Breast epithelium (tissue), 4 donors: ENCODE measurements at places on chromosomes 1 and 21. TPM values are rescaled to one million over a fixed set of nuclear protein-coding genes. Genes with fewer than 3 reads are reported as not detected.

Gene HTR1D
- not detected for total RNA-seq

Gene IBA57
- total RNA-seq, result 3.9 TPM

Gene KCNH1
- not detected for total RNA-seq

Gene ZNF683
- 0.59 TPM for total RNA-seq

Gene ARHGEF16
- total RNA-seq, result 15.1 TPM

Gene TFF3
- total RNA-seq, result 108 TPM

Gene ZNF648
- total RNA-seq, result 3.2 TPM

Gene C1orf35
- total RNA-seq, result 11.5 TPM

Gene TMEM125
- 30.1 TPM for total RNA-seq

- no peak overlapping the region for H3K27ac ChIP-seq
- no peak overlapping the region for H3K4me3 ChIP-seq
- no peak for DNase-seq
- no peaks in the 10 kb centered on the region for H3K4me1 ChIP-seq
- no peaks in the 10 kb centered on the region for H3K27me3 ChIP-seq
Observed at GRCh38 chr1:177355575-177355974, 184.8 kb downstream of the BRINP2 start.

DNA sequence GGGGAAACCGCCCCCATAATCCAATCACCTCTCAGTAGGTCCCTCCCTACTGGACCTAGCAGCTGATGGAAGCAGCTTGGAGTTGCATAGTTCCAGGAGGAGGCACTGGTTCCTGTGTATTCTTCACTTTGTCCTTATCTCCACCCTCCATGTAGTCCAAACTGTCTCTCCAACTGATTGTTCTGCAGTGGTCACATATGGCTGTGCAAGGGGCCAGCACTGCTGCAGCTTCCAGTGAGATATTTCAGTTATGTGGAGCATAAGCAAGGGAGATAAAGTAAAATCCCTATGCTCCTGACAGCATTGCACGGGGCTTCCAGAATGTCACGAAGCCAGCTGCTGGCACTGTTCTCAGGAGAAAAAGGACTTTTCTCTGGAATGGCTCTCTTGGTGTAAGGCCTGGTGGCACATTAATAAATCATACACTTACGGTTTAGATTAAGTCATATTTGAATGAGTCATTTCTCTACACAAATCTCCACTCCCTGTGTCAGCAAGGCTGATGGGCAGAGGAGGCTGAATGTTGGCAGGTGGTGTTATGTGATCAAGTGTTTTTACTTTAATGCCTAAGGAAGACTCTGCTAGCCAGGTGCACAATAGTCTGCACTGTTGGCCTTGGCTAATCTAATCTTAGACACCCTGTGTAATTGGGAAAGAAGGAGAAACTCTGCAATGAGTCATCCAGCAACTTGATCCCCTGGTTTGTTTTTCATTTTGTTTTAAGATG is 93.4 kb downstream of the KCNK1 start:
- H3K4me1 ChIP-seq, result no peaks in the 10 kb centered on the region
- no peak for DNase-seq
- no peaks in the 10 kb centered on the region for H3K27me3 ChIP-seq
- H3K4me3 ChIP-seq, result no peak overlapping the region
- peak overlapping the region; percentile 28 for H3K27ac ChIP-seq
- H3K36me3 ChIP-seq, result no peaks in the 10 kb centered on the region

DNA sequence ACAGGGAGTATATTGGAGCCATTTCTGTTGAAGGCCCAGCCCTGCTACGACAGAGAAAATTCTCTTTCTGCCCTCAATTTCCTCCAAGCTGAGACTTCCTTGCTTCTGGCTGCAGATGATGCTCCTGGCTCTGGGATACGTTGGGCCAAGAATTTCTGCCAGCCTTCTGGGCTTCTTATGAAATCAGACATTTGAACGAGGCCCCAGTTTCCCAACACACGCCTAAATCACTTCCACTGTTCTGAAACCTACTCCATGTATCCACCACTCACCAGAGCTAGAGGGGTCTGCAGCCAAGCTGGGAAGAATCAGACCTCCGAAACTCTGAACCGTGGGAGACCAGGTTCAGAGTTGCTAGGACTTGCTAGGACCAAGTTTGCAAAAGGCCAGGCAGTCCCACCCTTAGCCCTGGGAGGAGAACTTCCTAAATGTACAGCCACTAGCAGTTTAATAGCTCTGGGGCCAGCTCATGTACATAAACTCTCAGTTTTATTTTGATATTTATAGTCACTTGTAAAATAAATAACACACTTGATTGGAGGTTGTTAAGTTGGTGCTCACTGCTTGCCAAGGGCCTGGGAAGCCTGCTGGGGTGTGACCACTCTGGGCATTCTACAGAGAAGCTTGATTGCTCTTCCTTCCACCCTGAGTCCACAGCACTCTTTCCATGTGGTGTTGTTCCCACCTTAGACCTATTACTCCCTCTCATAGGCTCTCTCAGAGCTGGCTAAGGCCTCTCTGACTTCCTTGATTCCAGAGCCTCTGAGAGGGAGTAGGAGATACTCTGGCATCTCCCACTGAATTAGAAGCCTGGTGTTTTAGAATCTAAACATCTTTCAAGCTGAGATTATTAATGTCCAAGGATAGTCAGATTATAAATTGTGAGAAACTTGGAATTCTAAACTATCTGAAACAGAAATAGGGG is 83.4 kb upstream of the TRABD2B start:
- H3K27me3 ChIP-seq, result no peaks in the 10 kb centered on the region
- H3K36me3 ChIP-seq, result no peaks in the 10 kb centered on the region
- H3K4me3 ChIP-seq, result no peak overlapping the region
- no peak for DNase-seq
- no peak overlapping the region for H3K27ac ChIP-seq
- H3K4me1 ChIP-seq, result no peaks in the 10 kb centered on the region

- no peaks in the 10 kb centered on the region for H3K36me3 ChIP-seq
- H3K4me1 ChIP-seq, result no peaks in the 10 kb centered on the region
- no peaks in the 10 kb centered on the region for H3K27me3 ChIP-seq
- no peak for DNase-seq
Observed at GRCh38 chr1:6471970-6472368, 6.0 kb upstream of the TNFRSF25 start.

GRCh38 chr1:171929121-171929520 is 87.8 kb downstream of the DNM3 start:
- H3K27me3 ChIP-seq, result no peaks in the 10 kb centered on the region
- no peaks in the 10 kb centered on the region for H3K4me1 ChIP-seq
- H3K36me3 ChIP-seq, result no peaks in the 10 kb centered on the region
- DNase-seq, result no peak
- H3K4me3 ChIP-seq, result no peak overlapping the region

DNA sequence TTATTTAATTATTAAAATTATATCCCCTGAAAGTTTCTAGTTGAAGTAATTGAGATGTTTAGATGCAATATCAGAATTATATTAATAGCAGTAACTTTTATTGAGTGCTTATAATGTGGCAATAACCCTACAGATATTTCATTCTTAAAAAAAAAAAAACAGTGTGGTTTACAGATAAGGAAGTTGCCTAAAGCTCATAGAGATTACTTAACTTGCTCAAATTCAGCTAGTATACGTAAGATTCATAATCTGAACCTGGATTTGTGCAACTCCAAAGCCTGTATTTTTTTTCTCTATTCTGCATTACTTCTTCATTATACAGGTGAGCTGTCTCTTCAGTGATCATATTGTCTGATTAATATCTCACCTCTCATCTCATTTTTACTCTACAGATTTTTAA is 156.0 kb upstream of the PTBP2 start:
- no peak for DNase-seq
- H3K27me3 ChIP-seq, result no peaks in the 10 kb centered on the region
- H3K27ac ChIP-seq, result no peak overlapping the region
- H3K4me3 ChIP-seq, result no peak overlapping the region

DNA sequence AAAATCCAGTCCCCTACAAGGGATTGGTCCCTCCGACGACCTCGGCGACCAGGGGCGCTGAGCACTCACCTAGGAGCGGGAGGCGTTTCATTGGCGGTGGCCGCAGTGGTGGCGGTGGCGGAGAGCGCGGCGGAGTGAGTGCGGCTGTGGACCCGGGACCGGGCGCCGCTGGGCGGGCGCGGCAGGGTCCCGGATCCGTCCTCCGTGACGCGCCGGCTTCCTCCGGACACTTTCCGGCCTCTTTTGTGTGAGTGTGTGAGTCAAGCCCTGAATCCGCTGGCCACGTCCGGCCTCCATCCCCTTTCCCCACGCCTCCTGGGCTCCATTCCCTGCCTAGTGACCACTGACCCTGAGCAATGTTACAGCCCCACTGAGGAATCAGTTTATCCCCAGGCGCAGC is at the start of gene ADGRL4:
ADGRL4 (minus strand) TSS at position 167 of the 400 bp plus-strand sequence; CDS start at position 91, 76 bp downstream.
- no peaks in the 10 kb centered on the region for H3K36me3 ChIP-seq
- H3K4me3 ChIP-seq, result peak within 1 kb of the TSS; percentile 17
- H3K27ac ChIP-seq, result peak within 1 kb of the TSS; percentile 1
- no peaks in the 10 kb centered on the region for H3K27me3 ChIP-seq
- H3K4me1 ChIP-seq, result no peaks in the 10 kb centered on the region

GRCh38 chr1:28199328-28200233 is 23.1 kb upstream of the PTAFR start:
- no peak for DNase-seq
- H3K4me1 ChIP-seq, result no peaks in the 10 kb centered on the region

- H3K4me1 ChIP-seq, result peaks cover 42% of the 10 kb centered on the region
- H3K27me3 ChIP-seq, result no peaks in the 10 kb centered on the region
- H3K27ac ChIP-seq, result peak overlapping the region; percentile 94
- DNase-seq, result peak; percentile 78
- no peaks in the 10 kb centered on the region for H3K36me3 ChIP-seq
Observed at GRCh38 chr1:27007909-27008582, 4.6 kb downstream of the TENT5B start.

- no peaks in the 10 kb centered on the region for H3K4me1 ChIP-seq
- no peak overlapping the region for H3K27ac ChIP-seq
- H3K4me3 ChIP-seq, result no peak overlapping the region
Observed at GRCh38 chr21:21463456-21463855, 465.2 kb downstream of the NCAM2 start.

- DNase-seq, result no peak
- no peak overlapping the region for H3K4me3 ChIP-seq
- H3K4me1 ChIP-seq, result no peaks in the 10 kb centered on the region
- no peaks in the 10 kb centered on the region for H3K27me3 ChIP-seq
- no peak overlapping the region for H3K27ac ChIP-seq
Observed at GRCh38 chr1:173140733-173141132, 66.4 kb downstream of the TNFSF4 start.

DNA sequence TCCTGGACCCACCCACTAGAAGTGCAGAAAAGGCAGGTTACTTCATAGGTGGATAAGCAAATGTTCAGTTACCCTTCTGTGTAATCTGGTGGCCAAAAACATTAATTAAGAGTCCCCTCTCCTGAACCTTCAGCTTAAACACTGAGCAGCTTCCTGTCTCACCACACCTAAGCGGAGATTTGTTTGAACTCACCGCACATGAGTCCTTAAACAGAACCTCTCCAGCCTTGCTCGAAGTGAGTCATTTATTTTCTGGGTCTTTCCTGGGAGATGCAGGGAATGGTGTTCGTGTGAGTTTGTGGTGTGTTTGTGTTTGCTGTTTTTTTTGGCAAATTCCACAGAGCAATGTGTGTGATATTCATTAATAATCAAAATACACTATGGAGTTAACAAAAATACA is 7.6 kb upstream of the FNBP1L start:
- no peaks in the 10 kb centered on the region for H3K27me3 ChIP-seq
- no peaks in the 10 kb centered on the region for H3K36me3 ChIP-seq
- H3K4me1 ChIP-seq, result no peaks in the 10 kb centered on the region
- H3K27ac ChIP-seq, result no peak overlapping the region
- no peak overlapping the region for H3K4me3 ChIP-seq
- no peak for DNase-seq

GRCh38 chr1:226436472-226436854 is 28.6 kb upstream of the PARP1 start:
- H3K27ac ChIP-seq, result no peak overlapping the region
- H3K27me3 ChIP-seq, result no peaks in the 10 kb centered on the region
- H3K4me1 ChIP-seq, result no peaks in the 10 kb centered on the region
- no peak for DNase-seq
- H3K4me3 ChIP-seq, result no peak overlapping the region

DNA sequence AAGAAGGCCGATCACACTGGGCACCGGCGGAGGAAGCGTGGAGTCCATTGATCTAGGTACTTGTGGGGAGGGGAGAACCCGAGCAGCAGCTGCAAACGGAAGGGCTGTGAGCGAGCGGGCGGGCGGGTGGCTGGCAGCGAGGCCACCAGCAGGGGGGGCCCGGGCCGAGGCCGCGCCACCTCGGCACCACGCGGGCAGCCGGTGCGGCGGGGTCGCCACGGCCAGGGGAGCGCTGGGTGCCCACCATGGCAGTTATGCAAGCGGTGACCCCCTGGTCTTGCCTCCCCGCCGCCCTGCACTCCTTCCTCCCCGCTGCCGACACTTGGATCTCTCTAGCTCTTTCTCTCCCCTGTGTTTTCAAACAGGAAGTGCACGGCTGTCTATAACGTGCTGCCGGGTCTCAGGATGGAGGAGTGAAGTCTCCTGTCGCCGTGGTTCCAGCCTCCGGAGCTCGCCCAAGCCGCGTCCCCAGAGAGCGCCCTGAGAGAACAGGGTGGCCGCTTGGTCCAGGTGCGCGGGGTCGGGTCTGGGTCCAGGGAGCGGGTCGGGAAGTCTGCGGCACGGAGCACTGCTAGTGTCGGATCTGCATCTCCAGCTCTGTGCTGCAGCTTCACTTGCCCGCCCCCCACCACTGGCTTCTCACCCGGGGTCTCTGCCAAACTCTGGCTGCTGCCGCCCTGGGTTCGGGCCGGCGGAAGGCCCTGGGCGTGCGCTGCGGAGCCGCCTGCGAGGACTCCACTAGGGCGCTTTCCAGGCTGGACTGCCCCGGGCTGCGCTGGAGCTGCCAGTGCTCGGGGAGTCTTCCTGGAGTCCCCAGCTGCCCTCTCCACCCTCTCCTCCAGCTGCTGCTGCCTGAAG is 22.7 kb downstream of the LRRC8D start:
- no peaks in the 10 kb centered on the region for H3K36me3 ChIP-seq
- DNase-seq, result peak; percentile 58
- peaks cover 5% of the 10 kb centered on the region for H3K4me1 ChIP-seq
- peak overlapping the region; percentile 86 for H3K27ac ChIP-seq
- no peaks in the 10 kb centered on the region for H3K27me3 ChIP-seq

DNA sequence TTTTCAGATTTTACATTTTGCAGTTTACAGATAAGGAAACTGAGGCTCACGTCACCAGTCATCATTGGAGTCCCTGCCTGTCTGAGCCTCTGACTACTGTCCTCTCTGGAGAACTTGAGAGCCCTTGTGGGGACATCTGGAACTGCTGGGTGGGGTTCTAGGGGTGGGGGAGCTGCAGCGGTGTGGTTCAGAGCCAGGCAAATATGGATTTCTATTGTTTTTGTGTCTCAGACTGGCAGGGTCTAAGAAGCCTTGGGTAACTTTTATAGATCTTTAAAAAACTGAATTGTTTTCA is 46.9 kb downstream of the IER5 start:
- H3K36me3 ChIP-seq, result no peaks in the 10 kb centered on the region
- peak overlapping the region; percentile 93 for H3K27ac ChIP-seq
- H3K4me1 ChIP-seq, result peaks cover 5% of the 10 kb centered on the region
